Hindlimb muscle (tissue), 1 donor: ENCODE measurements at places on chromosomes 2 and 18.

GRCh38 chr2:60602828-60603532, 49.5 kb upstream of the BCL11A start:
- no peak for DNase-seq

GRCh38 chr2:233112776-233113452, 52.8 kb downstream of the INPP5D start:
- no peak for DNase-seq

DNA sequence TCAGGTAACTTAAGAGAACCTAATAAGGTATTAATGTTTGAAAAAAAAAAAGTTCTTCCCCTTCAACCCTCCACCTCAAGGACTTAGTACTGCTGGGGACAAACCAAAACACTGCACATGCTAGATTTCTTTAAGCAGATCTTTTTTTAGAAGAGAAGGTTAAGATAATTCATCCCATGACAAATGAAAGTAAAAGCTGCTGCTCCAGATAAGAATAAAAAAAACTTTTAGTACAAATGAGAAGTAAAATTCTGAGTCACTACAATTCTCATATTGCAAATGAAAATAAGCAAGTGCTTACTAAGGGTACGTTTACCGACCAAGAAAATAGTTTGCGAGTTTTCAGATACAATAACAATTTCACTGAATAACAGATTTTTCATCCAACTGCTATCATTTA, 8.9 kb downstream of the STAM2 start:
- DNase-seq: no peak

DNA sequence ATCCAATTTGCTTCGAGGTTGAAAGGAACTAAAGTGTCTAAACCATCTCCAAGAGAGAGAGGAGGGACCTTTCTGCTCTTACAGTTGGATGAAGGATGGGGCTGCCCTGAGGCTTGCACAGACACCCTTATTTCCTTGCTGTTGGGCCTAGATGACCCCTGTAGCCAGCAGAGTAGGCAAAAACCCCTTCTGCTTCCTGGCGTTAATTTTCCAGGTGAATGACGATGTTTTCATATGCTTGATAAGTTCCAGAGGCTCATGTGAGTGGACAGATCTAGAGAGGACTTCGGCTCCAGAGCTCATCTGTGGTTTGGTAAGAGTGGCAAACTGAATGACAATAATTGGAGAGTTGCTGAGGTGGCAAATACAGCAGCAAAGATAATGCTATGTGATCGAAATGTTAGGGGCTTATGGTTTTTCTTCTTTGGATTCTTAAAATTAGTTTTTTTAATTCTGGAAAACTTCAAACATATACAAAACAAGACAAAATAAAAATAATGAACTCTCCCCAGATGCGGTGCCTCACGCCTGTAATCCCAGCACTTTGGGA, 98.6 kb upstream of the MAP4K3 start:
- no peak for DNase-seq

- DNase-seq: peak; percentile 43
Measured at GRCh38 chr2:33034784-33035183, 88.0 kb downstream of the LTBP1 start.

GRCh38 chr2:95299961-95300360, 2.8 kb downstream of the KCNIP3 start:
- no peak for DNase-seq

GRCh38 chr2:158635961-158636601, 159.0 kb upstream of the DAPL1 start:
- DNase-seq: no peak

- DNase-seq: no peak
Measured at GRCh38 chr2:217988014-217988839, 14.6 kb downstream of the TNS1 start.

GRCh38 chr18:33541316-33541715, 36.7 kb upstream of the ASXL3 start:
- no peak for DNase-seq

GRCh38 chr2:67524777-67525176, 127.6 kb downstream of the ETAA1 start:
- no peak for DNase-seq

DNA sequence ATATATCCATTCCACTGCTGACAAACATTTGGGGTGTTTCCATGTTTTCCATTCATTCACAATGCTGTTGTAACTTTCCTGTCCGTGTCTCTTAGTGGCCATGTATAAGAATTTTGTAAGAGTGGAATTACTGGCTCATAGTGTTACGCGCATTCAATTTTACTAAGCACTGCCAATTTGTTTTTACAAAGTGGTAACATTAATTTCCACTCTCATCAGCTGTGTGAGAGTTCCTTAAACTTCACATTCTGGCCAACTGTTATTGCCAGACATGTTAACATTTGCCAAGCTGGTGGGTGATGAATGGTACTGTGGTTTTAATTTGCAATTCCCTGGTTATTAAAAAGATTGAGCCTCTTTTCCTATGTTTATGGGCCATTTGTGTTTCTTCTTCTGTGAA, 134.2 kb downstream of the DTNB start:
- peak; percentile 24 for DNase-seq

DNA sequence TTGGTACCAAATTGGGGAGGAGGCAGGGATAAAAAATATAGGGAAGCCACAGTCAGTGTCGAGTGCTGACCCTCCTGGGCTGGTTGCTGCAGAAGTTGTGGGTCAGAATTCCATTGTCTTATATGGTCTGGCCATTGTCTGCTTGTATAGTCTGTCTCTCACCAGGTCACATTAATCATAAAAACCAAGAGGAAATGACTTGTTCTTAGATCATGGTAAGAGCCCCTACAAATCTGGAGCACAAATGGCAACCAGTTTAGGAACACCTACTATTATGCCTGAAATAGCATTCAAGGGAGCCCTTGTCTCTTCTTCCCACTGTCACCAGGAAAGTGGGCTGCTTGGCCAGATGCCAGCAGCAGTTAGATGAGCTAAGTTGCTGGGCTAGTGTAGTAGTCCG, 119.7 kb upstream of the RMP24 start:
- no peak for DNase-seq

DNA sequence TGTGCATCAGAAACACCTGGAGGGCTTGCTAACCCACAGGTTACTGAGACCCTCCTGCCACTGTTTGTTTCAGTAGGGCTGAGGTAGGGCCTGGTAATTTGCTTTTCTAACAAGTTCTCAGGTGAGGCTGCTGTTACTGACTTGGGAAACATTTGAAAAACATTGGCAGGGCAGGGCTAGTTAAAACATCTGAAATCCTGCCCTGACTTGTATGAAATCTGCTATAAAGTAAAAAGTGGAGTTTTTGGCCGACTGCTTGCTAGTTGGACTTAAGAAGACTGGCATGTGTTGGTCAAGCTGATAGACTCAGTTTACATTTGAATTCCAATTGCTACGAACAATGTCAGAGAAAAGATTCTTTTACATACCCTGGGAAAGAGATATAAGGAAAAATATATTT, 111.6 kb upstream of the DLX2 start:
- no peak for DNase-seq

GRCh38 chr2:63983986-63984605, 35.1 kb downstream of the VPS54 start:
- DNase-seq: no peak

DNA sequence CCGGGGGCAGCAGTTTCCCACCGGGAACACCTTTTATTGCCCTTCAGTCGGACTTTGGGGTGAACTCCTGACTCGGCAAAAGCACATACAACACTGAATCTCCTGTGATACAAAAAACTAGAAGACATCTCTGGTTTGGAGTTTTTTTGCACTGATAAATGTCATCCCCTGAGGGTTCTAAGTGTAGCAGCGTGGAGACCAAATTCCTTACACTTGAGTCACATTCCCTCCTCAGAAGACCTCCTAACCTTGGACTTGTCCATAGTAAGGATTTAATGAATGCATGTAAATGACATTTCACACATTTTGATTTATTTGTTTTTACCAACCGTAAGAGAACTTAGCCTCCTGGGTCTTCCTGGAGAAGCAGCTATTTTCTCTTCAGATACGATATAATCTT, 54.0 kb upstream of the GPR45 start:
- DNase-seq: no peak

DNA sequence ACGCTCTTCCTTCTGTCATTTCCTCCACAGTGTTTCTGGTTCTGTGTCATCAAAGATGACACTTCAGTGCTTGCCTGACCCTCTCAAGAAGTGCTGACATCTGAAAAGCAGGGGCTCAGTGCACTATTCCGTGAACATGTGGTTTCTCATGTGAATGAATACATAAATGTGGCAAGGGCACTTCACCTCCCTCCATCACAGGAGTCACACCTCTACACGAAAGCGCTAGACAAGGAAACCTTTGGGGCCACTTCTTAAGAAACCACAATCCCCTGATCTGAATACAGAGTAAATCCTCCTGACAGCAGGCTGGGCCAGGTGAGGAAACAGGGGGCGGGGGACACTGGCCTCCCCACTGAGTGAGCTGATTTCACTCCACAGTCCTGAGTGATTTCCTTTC, 145.8 kb upstream of the ACAA2 start:
- DNase-seq: no peak

DNA sequence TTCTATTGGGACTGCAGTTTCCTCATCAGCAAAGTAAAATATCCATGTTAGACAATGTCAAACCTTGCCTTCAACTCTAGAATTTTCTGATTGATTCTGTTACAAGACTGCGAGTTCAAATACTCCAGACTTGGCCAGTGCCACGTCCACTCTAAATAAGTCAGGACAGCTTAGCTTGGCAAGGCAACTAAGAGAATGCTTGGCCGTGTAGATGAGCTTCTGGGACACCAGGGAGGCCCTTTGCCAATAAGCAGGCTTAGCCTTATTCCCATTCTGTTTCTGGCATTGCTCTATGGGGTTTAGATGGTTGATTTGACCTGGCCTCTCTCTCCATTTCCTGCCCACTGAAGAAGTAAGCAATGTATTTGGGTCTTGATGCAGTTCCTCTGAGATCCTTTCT, 218.1 kb upstream of the SIX2 start:
- no peak for DNase-seq

GRCh38 chr2:74333175-74333574, 10.0 kb downstream of the SLC4A5 start:
- no peak for DNase-seq

DNA sequence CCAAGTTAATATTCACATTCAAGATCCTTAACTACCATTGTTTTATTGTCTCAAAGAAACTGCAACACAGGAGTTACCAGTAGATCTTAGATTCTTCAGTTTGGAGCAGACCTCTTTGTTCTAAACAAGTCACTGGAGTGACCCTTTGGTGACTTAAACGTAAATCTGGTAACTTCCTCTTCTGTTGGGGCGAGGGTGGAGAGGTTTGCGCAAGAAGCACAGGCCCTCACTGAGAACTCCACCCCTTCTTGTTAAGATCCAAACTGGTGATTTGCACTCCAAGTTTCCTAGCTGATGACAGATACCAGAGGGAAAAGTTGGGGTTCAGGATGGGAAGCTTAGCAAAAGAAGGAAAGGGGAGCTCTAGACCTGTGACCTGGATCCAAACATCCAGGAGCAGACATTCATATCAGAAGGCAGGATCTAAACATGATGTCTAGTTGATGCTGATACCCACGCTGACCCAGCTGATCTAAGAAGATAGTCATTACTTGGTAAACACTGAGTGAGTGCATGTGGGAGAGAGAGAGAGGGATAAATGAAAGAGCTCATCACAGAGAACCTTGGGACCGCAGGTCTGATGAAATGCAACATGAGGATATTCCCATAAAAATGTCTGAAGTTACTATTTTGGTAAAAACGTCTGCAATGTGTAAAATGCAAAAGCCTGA, 256.0 kb downstream of the CDH20 start:
- DNase-seq: no peak
